ENCODE measurements at places on chromosomes 3 and 15.

DNA sequence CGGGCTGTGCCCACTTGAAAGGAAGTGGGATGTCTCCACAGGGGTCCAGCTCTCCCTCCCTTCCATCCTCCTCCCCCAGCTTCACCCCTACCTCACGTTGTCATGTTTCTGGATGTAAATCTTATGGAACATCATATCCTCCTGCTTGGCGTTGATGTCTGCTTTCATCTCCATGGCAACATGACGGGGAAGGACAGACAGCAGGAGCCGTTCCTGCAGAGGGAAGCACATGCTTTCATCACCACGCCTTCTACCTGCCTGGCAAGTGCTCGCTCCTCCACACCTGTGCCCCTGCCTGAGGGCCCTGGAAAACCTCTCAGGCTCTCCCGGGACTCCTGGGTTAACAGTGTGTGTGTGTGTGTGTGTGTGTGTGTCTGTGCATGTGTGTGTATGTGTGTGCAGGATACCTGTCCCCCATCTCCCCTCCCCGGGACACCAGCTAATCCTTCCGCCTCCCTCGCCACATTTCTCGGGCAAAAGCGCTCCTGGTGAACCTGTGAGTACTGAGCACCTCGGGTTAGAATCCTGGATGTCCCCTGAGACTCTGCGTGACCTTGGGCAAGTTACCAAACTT is 101.1 kb downstream of the ADCY5 start:
- DNase-seq, result no peak

GRCh38 chr3:24387493-24387892 is 107.2 kb downstream of the THRB start:
- DNase-seq, result no peak

DNA sequence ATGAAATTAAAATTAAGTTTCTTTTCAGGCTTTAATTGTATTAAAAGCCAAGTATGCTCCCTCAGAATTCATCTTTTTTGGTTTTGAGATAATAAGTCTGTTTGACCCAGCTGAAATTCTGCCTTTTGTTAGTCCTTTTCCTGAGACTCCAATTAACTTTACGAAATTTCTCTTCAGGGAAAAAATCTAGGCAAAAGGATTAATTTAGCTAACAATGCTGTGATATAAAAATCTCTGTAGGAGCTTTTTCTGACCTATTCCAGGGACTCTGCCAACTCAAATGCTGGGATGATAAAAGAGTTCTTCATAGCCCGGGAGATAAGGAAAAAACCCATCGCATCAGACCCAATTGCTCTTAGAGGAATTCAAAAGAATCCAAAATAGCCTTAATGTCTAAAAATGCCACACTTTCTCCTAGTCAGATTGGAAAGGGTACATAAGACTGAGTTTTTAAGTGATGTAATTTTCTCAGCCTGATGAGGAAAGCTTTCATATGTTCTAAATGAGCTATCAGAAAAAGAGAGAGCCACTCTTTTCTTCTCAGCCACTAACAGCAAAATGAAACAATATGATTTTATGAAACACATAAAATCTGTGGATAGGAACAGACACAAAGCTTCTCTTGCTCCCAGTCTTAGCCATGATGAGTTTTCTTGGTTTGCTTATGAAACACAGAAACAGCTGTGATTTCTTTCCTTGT is 405.1 kb downstream of the ROBO1 start:
- no peak for DNase-seq

- no peak for DNase-seq
Observed at GRCh38 chr15:47959617-47960413, 161.0 kb upstream of the SLC24A5 start.

DNA sequence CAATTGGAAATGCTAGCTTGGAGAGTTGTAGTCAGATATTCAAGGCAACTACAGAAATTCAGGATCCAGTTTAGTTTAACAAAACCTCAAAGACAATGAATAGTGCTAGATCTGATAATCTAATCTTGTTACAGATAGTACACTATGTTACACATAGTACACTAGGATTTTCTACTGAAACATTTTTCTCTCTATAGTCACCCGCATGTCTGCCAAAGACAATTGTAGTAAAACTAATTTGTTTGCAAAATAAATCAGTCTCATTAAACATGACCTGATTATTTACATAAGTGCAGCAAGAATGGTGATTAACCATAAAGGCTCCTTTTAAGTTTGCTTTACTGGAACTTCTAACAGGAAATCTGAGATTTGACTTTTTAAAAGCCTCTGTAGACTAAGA is 52.0 kb downstream of the ILDR1 start:
- DNase-seq, result no peak

- no peak for DNase-seq
Observed at GRCh38 chr3:20683910-20684309, 497.9 kb upstream of the SGO1 start.

DNA sequence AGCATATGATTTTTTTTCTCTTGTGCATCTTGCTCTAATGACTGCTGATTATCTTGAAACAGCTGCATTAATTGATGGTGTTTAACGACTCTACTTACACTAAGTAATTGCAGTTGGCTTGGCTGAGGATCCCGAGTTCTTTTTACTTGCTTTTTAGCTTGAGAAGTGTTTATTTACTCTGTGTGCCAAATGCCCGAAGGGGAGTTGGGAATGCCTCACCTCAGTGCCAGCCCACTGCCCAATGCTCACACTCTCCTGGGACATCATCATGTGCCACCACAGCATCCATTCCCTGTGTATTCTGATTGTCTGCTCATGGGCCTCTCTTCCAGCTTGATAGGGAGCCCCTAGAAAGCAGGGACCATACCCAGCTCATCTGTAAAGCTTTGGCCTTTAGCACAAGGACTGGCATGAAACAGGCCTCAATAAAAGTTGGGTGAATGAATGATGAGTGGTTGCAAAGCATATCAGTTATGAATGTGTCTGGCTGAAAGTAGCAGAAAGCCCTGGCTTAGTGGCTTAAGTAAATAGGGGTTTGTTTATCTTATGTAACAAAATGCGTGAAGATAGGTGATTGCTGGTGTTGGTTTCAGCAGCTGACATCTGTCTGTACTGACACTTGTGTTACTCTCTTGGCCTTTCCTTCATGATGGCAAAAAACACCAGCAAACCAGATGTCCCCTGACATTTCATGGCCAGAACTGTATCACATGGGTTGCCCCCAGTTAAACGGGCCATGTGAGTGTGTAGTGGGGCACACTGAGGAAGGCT is 8.1 kb downstream of the PXYLP1 start:
- peak; percentile 56 for DNase-seq

- DNase-seq, result no peak
Observed at GRCh38 chr3:12990781-12991480, 82.3 kb downstream of the IQSEC1 start.

DNA sequence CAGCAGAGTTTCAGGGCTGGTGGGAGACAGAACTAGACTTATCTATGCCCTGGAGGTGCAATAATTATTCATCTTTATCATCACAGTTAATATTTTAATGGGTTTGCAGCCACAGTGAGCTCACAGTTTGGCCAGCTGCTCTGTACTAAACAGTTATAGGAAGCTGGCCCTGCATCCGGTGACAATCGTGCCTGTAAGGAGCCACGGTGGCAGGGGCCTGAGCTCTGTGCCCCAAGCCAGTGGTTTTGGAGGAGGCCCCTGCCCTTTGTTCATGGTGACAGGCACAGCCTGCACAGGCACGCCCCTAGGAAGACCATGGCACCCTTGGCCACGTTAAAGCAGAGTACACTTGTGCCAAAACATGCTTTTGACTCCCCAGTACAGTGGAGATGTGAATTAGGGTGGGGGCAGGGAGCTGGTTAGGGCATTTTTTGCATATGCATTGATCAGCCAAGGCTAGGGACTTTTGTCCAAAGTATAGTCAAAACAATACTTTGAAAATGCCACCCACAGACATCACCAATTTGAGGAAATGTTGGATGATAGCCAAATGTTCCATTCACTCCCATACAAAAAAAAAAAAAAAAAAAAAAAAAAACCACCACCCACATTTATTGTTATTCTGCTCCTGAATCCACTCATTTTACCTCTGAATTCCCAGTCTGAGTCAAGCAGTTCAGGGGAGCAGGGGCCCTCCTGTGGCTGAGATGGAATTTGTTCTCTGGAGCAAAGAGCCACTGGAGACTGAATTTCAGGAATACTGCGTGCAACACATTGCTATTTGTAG is 3.4 kb upstream of the RFTN1 start:
- no peak for DNase-seq

- DNase-seq, result no peak
Observed at GRCh38 chr3:122255757-122256439, 69.2 kb upstream of the CSTA start.

DNA sequence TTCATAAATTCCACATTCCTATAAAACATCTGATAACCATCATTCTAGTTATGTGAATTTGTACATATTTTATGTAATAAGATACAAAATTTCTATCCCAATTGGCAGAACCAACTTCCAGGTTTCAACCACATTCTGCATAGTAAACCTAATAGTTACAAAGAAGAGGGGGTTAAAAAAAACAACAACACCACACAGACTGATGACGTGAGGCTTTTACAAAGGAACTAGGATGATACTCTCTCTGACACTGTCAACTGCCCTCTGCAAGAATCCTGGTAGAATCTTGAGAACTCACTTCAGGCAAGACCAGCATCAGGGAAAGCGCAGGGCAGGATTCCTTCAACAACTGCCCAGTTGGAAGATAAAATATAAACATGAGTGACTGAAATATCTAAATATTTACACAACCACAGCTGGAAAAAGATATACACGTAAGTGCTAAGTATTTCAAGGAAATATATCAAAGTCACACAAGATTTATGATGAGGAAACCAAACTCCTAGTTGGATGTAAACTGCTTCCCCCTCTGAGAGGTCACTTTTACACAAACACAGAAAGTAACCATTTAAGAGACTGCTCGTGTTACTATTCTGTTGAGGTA is 816.4 kb downstream of the ROBO1 start:
- no peak for DNase-seq

- no peak for DNase-seq
Observed at GRCh38 chr3:121757087-121757811, 7.7 kb upstream of the GOLGB1 start.

GRCh38 chr3:29083676-29084075 is 197.2 kb upstream of the RBMS3 start:
- DNase-seq, result no peak

DNA sequence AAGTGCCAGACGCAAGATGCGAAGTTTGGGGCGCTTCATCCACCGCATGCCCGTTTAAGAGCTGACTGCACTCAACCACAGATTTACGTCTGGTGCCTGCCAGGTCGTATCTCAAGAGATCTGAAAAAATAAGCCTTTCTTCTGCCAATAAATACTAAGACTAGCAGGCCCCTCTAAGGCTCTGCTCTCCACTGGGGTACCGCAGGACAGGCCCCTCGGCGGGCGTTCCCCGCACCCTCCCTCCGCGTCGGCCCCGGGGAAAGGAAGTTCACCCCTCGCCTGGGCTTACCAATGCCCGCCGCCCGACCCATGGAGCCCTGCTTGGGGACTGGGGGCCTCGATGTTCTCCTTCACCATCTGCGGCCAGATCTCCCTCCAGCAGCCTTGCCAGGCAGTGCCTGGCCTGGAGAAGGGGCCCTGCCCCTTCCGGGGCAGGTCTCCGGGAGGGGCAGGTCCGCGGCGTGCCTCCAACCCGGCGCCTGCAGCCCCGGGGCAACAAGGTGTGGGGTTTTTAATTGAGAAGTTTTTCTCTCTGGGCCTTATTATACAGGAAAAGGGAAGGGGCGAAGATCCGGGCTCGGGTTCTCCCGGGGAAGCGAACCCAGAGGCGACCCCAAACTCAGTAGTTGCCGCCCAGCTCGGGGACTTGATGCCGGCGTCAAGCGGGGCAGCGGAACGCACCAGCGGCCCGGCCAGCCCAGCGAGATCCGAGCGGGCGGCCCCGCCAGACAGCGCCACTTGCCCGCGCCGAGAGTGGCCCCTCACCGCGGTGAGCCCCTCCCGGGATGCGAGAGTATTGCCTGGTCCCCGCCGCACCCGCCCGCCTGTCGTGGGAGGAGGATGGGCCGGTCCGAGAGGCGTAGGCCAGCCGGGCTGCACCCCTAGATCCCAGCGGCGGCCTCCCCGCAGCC is 735 bp downstream of the GOLGA8B start:
- DNase-seq, result no peak

DNA sequence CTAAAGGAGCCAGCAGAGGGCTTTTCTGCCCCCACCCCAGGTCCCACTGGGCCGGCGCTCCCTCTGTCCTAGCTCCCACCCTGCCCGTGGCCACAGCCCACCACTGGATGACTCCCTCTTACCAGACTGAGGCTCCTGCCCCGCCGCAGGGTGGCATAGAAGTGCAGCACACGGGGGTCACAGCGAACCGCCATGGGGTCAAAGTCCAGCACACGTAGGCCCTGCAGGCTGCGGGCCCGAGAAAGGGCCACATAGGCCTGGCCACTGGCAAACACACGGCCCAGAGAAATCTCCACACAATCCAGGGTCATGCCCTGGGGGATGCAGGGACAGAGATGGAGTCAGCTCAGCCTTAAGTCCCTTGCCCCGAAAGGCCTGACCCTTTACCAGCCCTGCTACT is 9.0 kb downstream of the PIF1 start:
- DNase-seq, result no peak

GRCh38 chr15:73286311-73286710 is 82.4 kb downstream of the HCN4 start:
- DNase-seq, result no peak

DNA sequence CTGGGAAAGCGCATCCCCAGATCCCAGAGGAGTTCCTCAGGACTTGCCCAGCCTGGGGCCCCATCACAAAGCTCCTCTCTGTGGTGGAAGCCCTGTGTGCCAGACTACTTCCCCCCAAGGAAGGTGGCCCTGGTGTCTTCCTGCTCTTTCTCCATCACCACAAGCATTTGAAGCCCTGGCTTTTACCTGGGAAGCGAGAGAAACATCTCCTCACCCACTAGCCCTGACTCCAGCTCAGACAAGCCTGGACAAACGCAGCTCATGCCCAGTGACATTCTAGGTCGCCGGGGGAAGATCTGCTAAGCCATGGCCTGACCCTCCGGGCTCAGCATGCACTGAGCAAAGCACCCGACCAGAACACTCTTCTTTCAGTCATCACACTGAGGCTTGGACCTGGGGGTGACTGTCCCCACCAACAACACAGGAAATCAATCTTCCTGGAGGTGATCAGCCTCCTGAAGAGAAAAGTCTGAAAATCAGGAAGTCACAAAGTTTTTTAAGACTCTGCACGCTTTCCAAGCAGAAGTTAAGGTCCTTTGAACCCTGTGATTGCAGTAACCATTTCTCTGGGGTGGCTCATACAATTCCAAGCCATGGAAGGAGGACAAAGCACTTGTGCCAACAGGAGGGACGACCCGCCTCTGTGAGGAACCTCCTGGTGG is 40.8 kb downstream of the KLHL25 start:
- DNase-seq, result no peak

DNA sequence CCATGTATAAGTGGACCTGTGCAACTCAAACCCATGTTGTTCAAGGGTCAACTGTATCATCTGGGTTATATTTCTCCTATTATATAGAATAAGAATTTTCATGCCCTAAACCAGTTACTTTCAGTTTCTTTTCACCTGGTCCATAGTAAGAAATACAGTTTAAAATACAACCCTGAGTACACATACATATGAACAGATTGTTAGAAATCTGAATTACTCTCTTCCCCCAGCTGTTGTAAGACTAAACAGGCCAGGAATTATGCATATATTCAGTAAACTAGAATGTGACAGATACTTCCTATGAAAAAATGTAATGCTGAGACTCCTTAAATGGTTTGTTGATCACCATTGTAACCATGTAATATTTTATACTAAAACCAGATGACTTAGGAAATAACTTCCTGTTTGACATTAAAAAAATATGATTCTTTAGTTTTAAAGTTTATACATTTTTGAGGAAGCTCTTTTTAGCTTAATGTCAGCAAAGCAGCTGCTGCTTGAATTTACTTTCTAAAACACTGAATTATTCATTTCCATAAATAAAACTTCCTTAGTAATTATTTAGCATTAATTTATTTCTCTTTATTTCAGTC is 52.5 kb upstream of the ZCWPW2 start:
- no peak for DNase-seq
